ENCODE measurements at places on chromosomes 3 and 15.

- DNase-seq, result no peak
Measured at GRCh38 chr3:146929696-146930095, 324.6 kb upstream of the PLSCR5 start.

DNA sequence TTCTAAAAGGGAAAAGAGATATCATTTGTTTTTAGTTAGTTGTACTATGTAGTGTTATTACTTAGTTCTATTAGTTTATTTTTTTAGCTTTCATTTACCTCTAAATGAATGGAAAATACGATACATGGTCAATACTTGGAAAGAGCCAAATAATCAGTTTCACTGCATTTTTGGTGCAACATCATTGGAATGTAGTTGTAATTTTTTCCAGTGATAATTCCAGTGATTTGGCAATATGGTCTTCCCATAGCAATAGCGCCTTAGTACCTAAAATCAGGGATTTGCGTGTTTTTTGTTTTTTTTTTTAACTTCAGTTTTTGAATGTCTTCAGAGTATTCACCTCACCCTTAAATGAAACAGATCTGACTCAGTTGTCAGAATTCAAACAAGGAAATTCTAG is 41.8 kb downstream of the RAB8B start:
- no peak for DNase-seq

DNA sequence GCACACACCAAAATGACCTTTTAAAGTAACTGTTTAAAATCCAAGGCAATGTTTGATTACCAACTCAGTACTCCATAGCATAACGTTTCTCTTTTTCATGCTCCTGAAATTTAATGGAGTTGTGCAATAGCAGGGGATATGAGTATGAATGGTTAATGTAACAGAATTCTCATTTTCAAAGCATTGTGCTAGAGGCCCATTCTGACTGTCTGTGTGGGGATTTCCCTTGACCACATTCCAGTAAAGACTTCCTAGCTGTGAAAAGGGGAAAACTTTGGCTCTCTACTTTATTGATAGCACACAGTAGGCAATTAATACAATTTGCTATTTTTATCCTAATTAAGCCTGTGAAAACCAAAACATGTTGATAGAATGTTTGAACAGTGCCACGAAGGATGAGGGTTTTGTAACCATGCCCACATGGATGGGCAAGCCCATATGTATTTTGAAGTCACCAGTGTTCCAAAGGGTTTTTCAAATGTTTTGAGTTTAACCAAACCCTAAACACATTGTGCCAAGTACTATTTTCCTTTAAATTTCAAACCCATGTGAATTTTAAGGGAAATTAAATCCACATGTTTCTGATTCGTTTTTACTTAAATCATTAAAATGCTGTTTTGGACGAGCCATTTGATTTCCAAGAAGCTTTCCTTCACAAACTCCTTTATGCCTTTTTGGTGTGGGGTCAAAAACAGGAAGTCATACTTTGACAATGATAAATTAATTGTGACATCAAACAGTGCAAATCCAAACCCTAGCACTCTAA is 261.2 kb downstream of the SHOX2 start:
- no peak for DNase-seq

DNA sequence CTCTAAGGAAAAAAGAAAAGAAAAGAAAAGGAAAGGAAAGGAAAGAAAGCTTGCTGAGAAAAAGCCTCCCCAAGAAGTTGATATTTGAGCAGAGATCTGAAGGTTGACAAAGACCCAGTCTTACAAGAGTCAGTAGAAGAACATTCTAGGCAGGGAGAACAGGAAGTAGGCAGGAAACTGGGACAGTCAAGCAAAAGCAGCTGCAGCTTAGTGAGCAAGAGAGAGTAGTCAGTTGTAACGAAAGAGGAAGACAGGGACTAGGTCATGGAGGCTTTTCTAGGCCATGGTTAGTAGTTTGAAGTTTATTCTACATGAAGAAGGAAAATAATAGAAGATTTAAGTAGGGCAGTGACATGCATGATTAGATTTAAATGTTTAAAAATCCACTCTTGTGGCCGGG is 31.8 kb upstream of the KLHL6 start:
- no peak for DNase-seq

Measured in LoVo (cell line).